Stimulated activated CD8-positive, alpha-beta memory T cell treated with anti-CD3 and anti-CD28 coated beads, Interleukin-2, amount 100 ng/mL, for 1 hour (primary cell): ENCODE measurements at places on chromosomes 13 and 19.

GRCh38 chr13:32538143-32538620 is 413 bp downstream of the N4BP2L2 start:
- DNase-seq = no peak

DNA sequence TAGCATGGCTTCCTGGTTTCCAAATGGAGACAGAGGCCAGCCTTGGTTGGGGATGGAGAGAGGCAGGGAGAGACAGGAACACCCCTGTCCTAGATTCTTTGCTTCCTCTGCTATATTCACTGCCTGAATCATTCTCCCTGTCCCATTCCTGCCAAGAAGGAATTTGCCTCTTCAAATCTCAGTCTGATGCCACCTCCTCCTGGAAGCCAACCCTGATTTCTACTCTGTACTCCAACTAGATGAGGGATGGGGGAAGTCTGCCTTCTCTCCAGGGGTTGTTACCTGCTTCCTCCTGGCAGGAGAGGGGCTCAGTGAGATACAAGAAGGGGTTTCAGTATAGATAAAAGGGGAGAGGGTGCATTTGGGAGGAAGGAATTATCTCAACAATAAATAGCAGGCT is 1.3 kb upstream of the ACTL9 start:
- no peak for DNase-seq

- no peak for DNase-seq
These were observed 67.4 kb upstream of the EDNRB start for GRCh38 chr13:77985866-77986636.

DNA sequence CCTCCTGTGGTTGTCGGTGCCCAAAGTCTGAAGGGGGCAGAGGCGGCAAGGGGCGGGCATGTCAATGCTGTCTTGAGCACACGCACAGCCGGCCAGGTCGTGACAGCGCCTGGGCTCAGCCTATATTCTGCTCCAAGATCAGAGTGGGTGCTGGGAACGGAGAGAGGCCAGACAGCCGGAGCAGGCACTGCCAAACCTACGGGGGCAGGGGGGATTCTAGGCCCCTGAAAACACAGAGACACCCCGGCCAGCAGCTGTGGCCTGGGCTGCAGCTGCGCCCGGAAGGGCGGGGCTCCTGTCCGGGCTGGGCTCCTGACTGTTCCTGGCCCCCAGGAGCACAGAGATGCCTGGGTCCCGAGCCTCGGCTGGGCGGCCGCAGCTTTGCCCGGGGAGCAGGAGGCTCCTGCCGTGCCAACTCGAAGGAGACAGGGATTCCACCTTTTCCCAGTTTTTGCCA is 2662.9 kb upstream of the PCDH20 start:
- DNase-seq = no peak

DNA sequence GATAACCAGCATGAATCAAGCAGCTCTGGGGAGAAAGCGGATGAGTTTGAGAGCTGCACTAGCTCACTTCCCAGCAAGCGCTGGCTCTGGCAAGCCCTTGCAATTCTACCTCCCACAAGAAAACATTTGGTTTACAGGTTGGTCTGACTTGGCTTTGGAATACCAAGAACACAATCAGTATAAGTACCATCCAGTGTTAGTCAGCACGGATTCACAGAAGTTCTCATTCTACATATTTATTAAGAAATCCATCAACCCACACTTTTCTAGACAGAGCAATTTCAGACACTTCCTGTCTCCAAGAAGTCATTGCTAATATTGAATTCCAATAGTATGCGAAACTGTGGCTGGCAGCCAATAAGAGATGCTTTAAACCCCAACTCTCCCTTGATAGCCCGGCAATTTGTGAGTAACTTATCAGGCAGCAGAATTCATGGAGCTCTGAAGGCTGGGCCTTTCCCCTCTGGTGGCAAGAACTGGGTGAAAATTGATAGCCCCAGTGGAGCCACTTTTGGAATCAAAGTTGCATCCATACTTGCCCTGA is 59.4 kb upstream of the WASF3 start:
- no peak for DNase-seq

DNA sequence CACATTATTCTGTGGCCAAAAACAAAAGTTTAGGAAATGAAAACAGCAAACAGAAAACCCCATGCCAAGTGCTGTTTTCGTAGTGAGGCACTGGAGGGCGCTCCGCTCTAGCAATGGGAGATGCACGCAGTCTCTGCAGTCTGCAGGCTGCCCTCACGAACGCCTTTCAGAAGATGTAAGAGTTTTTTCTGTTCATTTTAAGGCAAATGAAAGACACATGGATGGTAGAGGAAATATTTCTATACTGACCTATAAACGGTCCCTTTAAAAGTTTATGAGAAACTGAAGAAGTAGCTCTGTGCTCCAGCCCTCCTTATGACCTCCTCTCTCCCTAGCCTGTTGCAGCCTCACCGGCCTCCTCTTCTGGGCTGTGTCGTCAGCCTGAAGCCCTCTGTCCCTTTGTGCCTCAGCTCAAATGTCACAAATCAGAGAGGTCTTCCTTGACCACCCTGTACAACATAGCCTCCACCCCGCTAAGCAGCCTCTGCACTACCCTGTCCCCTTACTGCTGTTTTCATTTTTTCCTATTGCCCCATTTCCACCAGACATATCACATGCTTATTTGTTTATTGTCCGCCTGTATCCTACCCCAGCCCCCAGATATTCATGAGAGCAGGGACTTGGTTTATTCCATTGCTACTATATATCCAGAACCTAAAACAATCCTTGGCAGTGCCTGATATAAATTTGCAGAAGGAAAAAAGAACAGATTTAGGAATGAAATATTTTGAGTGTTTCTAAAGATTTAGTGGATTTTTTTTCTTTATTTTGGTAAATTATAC is 116.4 kb downstream of the TM9SF2 start:
- no peak for DNase-seq

GRCh38 chr13:27352698-27353097 is 71.7 kb upstream of the GTF3A start:
- no peak for DNase-seq

- DNase-seq = peak; percentile 91
These were observed at the start of gene COG3 for GRCh38 chr13:45464687-45465453. TSS of gene COG3 (plus strand) at chr13:45464939. CDS start at chr13:45465037, 98 bp downstream.

DNA sequence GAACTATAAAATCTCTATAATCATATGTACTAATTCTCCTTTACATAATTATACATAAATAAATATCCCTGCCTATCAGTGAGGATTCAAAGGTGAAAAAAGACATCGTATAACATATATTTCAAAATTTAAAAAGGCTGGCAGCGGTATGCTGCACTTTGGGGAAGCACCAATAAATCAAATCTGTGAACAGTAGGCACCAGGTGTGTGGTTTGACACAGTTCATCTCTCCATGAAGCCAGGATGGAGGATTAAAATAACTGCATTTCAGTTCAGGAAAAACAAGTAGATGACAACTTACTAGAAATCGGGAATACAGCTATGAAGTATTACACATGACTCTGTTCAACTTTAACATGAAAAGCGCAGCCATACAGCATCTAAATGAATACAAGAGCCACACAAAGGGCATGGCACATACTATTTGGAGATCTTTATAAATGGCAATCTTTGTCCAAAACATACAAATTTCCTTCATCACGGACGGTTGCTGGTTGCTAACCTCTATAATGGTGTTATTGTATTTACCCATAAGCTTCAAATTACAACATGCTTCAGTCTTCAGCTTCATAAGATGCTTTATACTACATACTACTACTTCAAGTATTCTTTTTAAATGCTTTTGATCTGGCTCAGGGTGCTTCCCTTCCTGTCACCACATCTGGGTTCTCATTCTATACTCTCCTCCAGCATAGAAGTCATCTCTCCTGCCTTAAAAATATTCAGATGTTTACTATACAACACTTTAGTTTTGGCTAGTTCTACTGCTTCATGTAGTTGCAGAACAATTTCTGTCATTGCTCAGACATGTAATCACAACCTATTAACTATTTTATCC is 128.7 kb downstream of the KLF12 start:
- DNase-seq = no peak

DNA sequence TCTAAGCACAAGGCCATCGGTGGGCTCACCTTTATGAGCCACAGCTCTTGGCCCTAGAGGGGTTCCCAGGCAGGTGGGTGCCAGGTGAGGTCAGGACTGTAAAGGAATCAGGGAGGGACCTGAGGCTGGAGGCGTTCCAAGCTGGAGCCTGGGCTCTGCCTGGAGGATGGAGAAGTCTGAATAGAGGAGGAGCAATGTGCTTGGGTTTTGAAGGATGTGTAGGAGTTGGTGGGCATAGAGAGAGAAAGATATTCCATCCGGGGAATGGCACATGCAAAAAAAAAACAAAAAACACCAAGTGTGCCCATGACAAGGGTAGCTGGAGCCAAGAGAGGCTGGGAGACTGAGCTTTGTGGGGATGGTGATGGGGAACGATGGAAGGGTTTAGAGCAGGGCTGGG is 2.4 kb downstream of the GRIN3B start:
- no peak for DNase-seq

DNA sequence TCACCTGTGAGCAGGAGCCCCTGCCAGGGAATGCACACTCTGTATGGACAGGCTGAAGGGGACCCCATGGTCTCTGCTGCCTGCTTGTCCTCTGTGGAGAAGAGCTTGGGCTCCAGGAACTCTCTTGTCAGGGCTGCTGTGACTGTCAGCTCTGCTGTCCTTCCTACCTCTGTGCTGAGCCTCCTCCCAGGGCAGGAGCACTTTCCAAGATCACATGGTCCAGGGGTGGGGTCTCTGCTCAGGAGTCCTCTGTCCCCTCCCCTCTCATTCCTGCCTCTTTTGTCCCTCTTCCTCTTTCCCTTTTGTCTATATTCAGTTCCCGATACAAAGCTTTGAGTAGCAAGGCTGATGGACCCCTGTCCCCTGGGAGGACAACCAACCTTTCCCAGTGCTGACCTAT is at the start of gene CEACAM7:
CEACAM7 (minus strand) TSS at position 173 of the 400 bp plus-strand sequence; CDS start at position 68, 105 bp downstream.
- DNase-seq = no peak

GRCh38 chr13:41691274-41691673 is 233.9 kb downstream of the RGCC start:
- no peak for DNase-seq

- no peak for DNase-seq
These were observed 5.7 kb upstream of the PEX11G start for GRCh38 chr19:7494416-7495098.

DNA sequence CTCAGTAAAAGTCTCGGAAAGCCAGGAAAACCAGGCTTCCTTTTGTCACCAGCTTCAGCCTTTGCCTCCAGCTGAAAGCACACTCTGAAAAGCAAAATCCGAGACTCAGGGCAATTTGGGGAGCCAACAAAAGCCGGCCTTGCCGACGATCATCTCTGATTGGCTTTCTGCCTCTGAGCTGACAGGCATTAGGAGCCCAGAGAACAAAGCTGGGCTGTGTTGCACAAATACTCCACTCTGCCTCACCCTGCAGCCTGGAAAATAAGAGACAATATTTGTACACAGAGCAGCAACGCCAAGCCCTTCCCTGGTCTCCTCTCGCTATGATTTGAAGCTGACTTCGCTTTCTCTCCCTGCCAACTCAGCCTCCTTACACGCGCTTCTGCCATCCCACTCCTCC is 46.9 kb downstream of the CACNA1A start:
- no peak for DNase-seq

DNA sequence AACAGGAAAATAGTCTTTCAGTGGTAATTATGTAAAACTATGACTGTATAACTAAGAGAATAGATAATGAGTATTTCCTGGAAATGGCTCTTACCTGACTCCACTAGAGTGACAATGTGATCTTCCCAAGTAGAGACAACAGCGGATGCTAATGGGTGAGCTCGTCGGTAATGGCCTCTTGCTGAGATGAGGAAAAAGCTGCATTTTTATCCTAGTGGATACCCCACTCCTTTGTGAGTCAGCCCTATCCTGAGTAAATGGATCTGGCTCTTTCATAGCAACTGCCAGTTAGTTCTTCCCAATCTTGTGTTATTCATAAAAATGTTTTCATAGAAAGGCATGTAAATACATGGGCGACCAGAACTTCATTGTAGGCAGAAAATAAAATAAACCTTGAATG is 299.5 kb downstream of the NALCN start:
- no peak for DNase-seq
